Stimulated activated CD8-positive, alpha-beta memory T cell treated with anti-CD3 and anti-CD28 coated beads, Interleukin-2, amount 100 ng/mL, for 1 hour (primary cell): ENCODE measurements at places on chromosomes 5 and 9.

GRCh38 chr5:124747791-124748686, 1.6 kb upstream of the ZNF608 start:
- DNase-seq = no peak

DNA sequence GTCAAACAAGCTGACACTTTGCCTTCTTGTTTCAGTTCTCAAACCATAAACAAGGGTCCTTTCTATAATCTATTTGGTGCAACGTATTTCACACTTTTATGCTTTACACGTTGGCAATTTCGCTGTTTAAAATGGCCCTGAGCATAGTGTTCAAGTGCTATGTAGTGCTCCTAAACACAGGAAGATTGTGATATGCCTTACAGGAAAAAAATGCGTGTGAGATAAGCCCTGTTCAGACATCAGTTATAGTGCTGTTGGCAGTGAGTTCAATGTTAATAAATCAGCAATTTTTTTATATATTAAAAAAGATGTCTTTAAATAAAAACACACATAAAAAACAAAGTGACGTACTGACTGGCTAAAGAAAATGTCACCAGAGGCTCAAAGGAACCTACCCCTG, 23.9 kb downstream of the CLINT1 start:
- no peak for DNase-seq

DNA sequence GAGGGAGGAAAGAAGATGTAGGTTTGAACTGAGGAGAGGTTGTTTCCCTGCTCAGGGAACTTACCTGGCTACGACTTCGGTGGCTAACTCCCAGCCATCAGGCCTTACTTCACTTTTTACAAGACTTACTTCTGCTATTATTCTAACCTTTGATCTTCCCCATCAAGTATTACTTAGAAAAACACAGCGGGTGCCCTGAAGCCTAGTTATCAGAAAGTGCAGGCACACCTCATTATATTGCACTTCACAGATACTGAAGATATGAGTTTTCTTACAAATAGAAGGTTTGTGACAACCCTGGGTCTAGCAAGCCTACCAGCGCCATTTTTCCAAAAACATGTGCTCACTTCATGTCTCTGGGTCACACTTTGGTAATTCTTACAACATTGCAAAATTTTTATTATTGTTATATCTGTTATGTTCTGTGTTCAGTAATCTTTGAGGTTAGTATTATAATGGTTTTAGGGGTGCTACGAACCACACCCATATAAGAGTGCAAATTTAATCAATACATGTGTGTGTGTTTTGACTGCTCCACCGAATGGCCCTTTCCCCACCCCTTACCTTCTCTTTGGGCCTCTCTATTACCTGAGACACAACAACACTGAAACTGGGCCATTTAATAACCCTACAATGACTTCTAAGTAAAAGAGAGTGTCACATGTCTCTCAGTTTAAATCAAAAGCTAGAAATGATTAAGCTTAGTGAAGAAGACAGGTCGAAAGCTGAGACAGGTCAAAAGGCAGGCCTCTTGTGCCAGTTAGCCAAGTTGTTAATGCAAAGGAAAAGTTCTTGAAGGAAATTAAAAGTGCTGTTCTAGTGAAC, 2102.7 kb upstream of the WWC1 start:
- DNase-seq = no peak

GRCh38 chr5:88934439-88934838, 51.5 kb upstream of the MEF2C start:
- DNase-seq = no peak

DNA sequence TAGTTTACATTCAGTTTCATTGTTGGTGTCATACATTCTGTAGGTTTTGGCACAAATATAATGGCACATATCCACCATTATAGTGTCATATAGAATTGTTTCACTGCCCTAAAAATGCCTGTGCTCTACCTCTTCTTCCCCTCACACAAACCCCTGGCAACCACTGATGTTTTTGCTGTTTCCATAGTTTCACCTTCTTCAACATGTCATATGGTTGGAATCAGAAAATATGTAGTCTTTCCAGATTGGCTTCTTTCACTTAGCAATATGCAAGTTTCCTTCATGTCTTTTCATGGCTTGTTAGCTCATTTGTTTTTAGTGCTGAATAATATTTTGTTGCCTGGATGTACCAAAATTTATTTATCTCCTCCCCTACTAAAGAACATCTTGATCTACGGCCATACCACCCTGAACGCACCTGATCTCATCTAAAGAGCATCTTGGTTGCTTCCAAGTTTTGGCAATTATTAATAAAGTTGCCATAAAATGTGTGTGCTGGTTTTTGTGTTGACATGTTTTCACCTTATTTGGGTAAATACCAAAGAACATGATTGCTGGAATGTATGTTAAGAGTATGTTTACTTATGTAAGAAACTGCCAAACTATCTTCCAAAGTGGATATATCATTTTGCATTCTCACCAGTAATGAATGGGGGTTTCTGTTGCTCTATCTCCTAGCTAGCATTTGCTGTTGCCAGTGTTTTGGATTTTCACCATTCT, 17.0 kb upstream of the CDK20 start:
- DNase-seq = no peak
